Stimulated activated CD8-positive, alpha-beta memory T cell treated with anti-CD3 and anti-CD28 coated beads, Interleukin-7, amount 100 ng/mL, for 24 hours (primary cell): ENCODE measurements at places on chromosomes 13 and 19.

DNA sequence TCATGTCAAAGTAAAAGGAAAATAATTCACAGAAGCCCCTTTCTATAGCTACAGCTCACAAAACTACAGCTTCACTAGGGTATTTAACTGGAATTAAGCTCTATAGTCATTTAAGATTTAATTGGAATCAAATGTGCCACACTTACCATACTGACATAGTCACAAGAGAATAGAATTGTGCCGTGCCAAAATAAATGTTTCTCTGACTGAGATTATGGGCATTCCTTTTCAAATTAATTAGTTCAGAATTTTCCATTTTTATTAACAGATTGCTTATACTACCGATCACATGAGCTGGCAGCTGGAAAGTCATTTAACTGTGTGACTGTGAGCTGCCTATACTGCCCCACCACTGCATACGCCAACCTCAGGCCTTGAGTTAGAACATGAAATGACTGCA is 108.4 kb downstream of the LHFPL6 start:
- DNase-seq: no peak

DNA sequence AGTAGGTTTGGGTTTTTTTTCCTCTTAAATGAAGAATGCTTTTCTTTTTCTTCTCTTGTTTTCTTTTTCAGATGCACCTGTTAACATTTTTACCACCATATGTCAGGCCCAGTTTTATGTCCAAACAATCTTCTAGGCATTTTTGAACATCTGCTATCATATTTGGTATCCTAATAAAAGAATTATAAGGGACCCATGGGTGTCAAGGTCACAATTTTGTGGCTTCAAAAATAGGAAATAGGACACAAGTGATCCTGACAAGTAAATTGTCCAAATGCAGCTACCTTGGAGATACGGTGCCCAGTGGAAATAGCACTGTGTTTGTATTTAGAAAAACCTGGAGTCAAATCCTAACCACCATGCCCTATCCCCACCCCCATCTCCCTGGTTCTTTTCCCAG is 270.3 kb downstream of the MZT1 start:
- no peak for DNase-seq

GRCh38 chr19:55086730-55087541 is 11.3 kb downstream of the EPS8L1 start:
- DNase-seq: no peak

DNA sequence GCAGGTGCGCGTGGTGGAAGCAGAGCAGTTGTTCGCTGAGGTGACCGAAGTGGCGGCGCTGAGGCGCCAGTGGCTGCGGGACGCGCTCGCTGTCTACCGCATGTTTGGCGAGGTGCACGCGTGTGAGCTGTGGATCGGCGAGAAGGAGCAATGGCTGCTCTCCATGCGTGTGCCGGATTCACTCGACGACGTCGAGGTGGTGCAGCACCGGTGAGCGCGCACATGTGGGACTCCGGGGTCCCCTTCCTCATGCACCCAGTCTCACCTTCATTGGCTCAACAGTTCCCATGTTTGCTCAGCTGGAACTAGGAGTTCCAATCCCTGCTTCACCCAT is 46.5 kb downstream of the SPTBN4 start:
- DNase-seq: no peak

DNA sequence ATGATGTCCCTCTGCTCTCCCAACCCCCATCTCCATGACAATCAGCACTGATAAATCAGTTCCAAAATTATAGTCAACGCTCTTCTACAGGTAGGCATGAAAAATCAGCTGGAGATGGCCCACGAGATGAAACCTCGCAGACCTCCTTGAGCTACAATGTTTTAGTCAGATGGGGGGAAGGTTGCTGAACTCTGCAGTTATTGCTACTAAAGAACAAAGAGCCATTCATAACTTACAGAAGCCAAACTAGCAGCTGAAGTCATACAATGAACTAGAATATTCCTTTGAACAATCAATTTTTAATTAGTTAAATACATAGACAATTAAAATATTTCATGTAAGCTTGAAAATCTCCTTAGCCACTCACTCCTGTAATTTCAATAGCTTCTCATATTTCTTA is 179.2 kb downstream of the NHLRC3 start:
- no peak for DNase-seq

DNA sequence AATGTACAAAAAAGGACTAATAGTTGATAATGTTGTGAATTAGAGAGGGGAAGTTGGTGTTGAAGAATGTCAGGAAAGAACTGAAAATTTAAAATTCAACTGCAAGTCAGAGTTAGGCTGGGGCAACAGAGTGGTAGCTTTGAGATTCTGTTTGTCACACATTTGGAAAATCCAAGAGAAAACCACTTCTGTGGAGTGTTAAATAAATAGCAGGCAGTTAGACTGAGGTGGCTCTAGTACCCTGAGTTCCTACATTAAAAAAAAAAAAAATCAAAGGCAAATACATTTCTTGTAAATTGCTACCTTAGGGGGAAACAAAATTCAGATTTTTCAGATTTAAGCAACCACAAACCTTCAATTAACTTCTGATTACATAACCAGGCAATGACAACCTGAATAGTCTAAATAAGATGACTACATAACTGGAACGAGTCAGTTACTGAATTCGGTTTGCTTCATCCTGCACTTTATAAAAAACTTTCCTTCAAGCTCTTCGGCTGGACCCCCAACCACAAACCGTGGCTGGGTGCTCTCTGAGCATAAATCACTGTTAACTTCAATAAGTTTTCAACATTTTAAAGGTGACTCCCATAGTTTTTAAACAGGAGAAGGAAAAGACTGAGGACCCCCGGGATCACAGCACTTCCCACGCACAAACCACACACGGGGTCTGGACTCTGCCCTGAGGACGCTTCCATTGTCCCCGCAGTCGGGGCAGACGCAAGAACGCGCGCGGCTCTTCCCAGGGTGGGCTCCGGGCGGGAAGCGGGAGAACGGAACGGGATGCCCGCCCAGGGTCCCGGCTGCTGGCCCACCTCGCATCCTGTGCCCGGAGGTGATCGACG is 725 bp downstream of the ZNF682 start:
- no peak for DNase-seq

DNA sequence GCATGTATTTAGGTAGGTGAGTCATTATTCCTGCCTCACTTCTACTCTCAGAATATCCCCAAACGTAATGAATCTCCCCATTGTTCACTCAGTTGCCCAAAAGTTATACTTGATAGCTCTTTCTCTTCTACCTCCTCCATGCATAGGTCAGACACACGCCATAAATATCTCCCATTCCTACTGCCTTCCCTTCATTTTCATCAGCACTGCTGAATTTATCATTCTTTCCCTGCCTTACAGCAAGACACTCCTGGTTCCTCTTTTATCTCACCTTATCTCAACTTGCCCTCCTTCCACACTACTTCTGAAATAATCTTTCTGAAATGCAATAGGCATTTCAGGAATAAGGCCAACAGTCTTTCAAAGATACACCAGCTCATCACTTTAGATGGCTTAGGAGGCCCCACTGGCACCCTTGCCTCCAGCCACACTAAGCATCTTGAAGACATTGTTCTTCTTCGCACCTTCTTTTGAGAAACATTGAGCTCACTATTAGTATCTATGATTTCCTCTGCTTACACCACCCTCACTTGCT is 333.9 kb downstream of the MYO16 start:
- DNase-seq: no peak

GRCh38 chr13:71017607-71018006 is 849.4 kb downstream of the DACH1 start:
- no peak for DNase-seq

- DNase-seq: no peak
Measured at GRCh38 chr13:42266473-42266872, 5.5 kb upstream of the AKAP11 start.

DNA sequence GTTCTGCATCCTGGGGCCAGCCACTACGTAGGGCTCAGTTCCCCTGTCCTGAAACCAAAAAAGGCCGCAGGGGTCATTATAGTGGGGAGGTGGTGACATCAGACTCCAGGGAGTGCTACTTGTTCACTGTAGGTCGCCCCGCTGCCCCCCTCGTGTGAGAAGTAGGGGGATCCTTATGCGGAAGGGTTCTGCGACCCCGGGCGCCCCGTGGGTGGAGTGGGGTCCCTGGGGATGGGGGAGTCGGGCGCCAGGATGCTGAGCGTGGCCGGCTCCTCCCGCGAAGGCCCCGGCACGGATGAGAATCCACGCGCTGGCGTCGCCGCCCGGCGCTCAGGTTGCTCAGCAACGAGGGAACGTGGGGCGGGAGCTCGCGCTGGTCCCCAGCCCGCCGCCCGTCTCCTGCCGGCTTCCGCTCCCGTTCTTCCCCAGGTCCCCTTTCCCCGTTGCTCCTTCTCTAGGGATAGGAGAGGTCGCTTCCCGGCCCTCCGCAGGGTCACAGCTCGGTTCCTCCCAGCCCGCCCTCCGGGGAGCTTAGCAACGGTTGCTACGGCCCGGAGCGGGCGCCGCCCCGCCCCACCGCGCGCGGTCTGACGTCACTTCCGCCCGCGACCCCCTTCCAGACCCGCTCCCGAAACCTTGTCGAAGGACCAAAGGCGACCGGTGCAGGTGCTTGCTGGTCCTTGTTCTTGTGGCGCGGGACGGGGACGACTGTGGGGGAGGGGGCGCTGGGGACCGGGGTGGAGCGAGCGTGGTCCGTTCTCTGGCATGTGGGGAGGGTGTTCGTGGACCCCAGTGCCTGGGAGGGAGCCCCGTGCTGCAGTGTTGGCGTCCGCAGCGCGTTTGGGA is at the start of gene NAT14:
Gene NAT14 (plus strand): TSS at position 596 of the 846 bp plus-strand sequence. CDS start 521 bp downstream, outside the sequence.
- peak; percentile 40 for DNase-seq

DNA sequence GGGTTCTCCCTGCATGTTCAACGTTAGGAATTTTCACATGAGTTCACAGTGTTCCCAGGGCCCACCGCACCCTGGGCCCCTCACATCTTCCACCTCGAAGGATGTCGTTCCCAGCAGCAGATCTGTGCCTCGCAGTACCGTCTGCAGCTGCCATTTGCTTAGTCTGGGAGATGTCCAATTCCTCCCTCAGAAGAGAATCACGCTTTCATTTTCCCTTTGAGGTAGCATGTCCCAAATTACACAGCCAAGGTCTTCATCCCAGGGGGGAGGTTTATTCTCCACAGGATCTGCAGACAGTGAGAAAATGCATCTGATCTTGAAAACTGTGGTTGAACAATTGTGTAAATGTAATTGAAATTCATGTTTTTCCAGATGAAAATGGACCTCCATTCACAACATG is 150.2 kb downstream of the DCT start:
- no peak for DNase-seq

DNA sequence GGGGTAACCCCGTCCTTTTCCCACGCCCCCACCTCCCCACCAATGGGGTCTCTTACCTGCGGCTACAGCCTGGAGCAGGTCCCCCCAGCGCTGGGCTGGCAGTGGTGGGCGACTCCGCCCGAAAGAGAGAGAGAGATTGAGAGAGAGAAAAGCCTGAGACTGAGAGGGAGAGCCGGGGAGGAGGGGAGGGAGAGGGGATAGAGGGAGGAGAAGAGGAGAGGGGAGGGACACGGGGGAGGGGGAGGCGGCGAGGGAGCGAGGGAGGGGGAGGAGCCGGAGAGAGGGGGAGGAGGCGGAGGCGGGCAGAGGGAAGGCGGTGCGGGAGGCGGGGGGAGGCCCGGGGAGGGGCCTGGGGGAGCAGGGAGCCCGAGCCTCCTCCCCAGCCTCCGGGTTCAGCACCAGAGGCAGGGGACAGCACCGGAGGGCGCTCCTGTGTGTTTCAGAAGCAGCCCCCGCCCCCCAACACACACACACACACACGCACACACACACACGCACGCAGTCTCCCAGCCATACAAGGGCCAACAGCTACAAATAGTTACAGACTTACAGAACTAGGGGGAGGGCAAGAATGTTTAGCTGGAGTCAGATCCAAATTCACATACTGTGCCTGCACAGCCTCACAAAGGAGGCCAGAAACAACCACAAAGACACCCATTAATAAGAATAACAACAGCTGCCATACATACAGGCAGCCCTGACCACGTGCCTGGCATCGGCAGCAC is at the start of gene SLC8A2:
Gene SLC8A2 (minus strand): TSS at position 161 of the 725 bp plus-strand sequence. CDS start 5,490 bp downstream, outside the sequence.
- peak; percentile 17 for DNase-seq

- DNase-seq: no peak
Measured at GRCh38 chr13:48615049-48615448, 38.7 kb upstream of the CYSLTR2 start.

DNA sequence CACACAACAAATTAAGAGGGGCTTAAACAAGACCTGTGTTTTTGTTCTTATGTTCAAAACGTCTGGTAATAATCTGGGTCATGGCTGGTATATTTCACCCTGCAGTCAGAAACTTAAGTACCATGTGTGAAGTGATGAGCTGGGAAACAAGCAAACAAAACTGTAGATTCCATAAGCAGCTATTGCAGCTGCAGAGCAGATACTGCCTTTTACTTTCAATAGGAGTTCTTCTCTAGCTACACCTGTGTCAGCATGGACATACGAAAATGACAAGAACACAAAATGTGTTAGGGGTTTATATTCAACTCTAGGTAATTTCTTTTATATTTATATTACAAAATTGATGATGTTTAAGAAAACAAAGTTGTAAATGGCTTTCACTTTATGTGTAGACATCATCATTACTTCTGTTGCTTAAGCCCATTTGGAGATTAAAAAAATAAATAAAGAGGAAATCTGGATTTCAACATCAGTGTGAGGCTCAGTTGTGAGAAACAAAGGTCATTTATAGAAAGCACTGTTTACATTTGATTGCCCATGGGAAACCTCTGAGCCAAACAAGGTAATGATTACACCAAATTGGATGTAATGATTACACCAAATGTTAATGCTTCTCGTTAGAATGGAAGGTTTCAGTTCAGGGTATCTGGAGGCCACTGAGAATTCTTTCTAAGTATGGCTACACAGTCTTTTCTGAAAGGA is 451.0 kb upstream of the SLC10A2 start:
- DNase-seq: no peak

- DNase-seq: no peak
Measured at GRCh38 chr19:610071-610800, 20.6 kb downstream of the HCN2 start.

DNA sequence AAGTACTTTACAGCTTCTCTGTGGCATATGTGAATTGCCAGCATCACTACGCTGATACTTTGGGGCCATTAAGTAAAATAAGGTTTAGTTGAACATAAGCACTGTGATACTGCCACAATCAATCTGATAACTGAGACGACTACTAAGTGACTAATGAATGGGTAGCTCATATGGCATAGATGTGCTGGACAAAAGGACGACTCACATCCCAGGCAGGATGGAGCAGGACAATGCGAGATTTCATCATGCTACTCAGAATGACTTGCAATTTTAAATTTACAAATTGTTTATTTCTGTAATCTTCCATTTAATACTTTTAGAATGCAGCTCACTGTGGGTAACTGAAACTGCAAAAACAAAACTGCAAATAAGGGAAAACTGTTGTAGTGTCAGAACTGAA is 13.6 kb downstream of the CCDC122 start:
- DNase-seq: no peak
